ENCODE measurements at places on chromosomes 11 and 22.
A peak's percentile ranks its signal among the peaks of the same experiment; 100 is the strongest.

- no peak for DNase-seq
These were observed 93.2 kb downstream of the FAR1 start for GRCh38 chr11:13761716-13762115.

- DNase-seq, result no peak
These were observed 1.7 kb downstream of the FERMT3 start for GRCh38 chr11:64208086-64208795.

GRCh38 chr22:45398214-45398613 lies 15.2 kb downstream of the SMC1B start:
- DNase-seq, result no peak

DNA sequence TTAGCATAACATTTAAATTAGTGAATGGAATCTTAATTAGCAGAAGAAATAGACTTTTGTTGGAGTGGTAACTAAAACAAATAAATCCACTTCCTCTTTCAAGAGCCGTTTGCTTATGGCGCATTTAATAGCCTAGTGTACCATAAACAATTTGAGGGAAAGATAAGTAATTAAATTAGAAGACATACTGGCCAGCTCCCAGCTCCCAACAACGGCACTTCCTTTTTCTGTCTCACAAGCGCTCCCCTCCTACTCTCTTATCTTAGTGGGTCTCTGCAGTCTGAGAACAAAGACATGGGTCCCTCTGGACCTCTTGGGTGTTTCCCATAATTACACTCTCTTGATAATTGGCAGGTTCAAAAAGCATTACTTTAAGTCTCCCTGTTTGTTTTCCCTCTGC lies 146.0 kb downstream of the OPCML start:
- no peak for DNase-seq

DNA sequence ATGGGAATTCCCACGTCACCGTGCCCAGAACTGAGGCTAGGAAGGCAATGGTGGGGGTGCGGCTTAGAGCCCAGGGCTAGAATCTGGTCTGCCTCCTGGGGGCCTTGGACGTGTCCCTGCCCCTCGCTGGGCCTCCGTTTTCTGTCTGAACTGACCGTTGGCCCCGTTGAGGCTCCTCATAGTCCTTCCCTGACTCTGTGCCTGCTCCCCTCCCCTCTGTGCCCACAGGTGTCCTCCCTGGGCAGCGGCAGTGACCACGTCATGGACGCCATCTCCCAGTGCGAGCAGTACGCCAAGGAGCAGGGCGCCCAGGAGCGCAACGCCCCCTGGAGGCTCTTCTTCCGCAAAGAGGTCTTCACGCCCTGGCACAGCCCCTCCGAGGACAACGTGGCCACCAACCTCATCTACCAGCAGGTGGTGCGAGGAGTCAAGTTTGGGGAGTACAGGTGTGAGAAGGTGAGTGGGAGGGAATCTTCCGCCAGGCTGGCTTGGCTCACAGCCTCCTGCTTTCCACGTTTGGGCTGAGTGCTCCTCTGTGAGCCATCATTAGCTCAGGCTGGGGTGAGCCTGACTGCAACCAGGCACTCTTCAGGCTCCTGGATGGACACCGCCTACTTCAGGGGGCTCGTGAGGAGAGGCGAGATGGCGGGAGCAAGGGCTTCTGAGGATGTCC lies 63.9 kb downstream of the MYO7A start:
- peak; percentile 64 for DNase-seq

GRCh38 chr11:15170698-15171097 lies 56.0 kb downstream of the INSC start:
- no peak for DNase-seq

GRCh38 chr22:32720924-32721323 lies 80.6 kb upstream of the TIMP3 start:
- no peak for DNase-seq

DNA sequence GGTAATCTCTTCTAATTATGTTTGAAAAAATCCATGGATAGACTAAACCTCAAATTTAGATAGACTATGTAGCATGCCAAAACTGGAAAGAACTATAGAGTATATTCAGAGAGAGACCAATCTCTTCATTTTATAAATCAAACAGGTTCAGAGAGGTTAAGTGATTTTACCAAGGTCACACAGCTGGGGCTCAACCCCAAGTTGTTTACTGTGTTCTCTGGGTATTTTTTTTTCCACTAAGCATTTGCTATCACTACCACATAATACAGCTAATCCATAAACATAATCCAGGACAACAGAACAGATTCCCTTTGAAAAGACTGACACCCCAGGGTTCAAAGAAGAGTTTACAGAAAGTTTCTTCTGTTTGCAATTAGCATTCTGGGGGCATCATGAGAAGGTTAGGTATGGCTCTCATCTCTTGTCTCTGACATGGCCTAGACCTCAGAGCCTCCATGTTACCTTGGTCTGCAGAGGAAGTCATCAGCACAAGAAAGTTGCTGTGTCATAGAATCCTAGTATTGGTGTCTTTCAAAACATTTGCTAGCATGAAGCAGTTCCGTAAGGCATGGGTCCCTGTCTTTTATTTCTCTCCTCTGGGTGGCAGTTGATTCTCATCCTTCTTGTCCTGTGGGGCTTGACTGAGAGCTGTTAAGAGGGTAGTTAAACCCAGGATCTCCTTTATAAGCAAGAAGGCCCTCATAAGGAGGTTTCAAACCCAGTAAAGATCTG lies 94.5 kb upstream of the HSD17B12 start:
- DNase-seq, result no peak

DNA sequence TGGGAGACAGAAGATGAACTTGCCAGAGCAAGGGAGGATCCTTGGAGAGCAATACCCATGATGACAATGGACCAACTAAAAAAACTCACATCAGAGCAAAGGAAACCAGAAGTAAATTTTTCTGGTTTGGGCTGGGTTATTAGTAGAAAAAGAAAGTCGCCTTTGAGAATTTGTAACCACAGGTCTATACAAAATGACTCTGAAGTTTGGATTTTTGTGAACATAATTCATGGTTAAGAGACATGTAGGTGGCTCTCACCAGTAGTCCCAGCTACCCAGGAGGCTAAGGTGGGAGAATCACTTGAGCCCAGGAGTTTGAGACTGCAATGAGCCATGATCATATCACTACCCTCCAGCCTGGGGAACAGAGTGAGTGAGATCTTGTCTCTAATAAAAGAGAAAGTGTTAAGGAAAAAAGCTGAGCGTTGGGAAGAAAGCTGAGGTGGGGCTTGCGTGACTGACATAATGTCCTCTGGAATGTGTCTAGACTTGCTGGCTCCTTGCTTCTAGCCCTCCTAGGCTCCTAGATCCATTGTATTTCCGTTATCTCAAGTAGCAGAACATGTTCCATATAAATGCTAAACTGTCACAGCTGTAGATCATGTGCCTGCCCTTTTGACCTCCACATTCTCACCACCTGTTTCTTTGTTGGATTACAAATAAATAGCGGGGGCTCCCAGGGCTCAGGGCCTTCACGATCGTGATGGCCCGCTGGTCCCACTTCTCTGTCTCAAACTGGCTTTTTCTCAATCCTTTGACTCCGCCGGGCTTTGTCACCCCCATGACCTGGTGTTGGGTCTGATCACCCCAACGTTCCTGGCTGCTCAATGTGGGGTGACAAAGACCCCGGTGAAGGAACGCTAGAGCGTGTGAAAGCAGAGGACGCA lies 56.2 kb upstream of the SC5D start:
- no peak for DNase-seq

Data from activated naive CD4-positive, alpha-beta T cell treated with anti-CD3 and anti-CD28 coated beads, Interleukin-2, amount 50 U/mL, for 16 hours (primary cell).